CD4-positive, alpha-beta T cell treated with Interleukin-6 for 4 hours (primary cell): ENCODE measurements at places on chromosomes 5 and 9.

GRCh38 chr9:3804103-3804502 lies 278.3 kb upstream of the RFX3 start:
- DNase-seq, result no peak

DNA sequence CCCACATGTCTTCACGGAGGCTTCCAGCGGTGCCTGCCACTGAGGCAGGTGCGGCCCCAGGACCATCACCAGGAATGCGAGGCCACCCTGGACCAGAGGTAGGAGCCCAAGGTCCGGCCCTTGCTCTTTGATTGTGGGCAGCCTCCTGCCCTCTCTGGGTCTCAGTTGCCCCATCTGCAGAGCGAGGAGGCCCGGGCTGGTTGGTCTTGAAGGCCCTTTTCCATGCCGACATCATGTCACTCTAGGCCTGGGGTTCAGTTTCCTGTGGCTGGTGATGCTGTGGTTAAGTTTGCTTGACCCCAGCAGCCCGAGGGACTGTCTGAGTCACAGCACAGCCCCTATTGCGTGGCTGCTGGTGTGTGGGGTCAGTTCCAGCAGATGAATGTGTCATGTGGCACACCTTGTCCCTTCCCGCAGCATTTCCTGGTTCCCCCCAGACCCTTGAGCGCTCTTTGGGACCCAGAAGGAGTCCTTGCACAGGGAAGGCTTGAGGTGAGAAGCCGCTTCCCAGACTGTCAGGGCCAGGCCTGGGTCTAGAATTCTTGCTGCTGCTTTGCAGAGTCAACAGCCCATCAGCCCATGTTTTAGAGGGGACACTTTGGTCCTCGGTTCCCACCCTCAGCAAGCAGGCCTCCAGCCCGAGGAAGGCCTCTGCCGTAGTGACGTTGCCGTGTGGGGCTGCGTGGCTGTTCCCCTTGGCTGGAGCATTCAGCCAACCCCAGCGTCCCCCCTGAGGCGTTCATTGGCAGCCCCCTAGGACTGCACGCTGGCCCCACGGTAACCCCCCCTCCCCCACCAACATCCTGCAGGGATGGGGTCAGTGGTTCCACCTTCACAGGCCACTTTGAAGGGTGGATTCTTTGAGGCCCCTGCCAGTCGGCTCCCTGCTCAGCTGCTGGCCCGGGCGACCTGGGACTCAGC lies 31.0 kb upstream of the HMCN2 start:
- DNase-seq, result no peak

DNA sequence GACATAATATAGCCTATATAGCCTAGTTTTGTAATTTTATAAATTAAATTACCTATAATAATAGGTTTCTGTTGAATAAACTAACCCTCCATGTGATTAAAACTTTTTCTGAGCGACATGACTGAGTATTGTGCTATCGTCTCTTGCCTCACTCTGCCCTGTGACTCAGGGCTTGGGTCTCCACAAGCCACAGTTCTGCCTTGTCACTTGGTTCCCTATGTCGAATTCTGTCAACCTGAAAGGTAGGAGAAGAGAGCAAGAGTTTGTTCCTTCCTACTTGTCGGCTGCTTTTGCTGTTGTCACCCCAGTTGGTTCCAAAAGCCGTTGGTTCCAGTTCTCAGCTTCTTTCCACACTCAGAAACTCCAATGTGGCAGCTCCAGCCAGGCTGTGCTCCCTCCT lies 285.9 kb downstream of the PSAT1 start:
- DNase-seq, result no peak

DNA sequence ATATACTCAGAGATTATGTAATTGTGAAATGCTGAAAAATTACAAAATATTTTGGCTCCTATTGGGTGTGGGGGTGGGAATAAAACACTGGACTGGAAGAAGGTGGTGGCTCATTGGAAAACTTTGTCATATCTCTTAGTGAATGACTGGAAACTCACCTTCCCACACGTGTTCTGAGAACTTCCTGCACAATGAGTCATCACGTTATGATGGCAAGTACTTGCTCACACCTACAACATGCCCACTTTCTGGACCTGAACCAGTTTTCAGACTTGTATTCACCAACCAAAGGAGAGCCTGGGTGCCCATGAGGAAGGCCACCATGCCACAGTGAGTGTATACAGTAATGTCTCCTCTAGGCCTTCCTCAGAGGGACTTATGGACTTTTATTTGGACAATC lies 294.8 kb downstream of the ASTN2 start:
- DNase-seq, result no peak

DNA sequence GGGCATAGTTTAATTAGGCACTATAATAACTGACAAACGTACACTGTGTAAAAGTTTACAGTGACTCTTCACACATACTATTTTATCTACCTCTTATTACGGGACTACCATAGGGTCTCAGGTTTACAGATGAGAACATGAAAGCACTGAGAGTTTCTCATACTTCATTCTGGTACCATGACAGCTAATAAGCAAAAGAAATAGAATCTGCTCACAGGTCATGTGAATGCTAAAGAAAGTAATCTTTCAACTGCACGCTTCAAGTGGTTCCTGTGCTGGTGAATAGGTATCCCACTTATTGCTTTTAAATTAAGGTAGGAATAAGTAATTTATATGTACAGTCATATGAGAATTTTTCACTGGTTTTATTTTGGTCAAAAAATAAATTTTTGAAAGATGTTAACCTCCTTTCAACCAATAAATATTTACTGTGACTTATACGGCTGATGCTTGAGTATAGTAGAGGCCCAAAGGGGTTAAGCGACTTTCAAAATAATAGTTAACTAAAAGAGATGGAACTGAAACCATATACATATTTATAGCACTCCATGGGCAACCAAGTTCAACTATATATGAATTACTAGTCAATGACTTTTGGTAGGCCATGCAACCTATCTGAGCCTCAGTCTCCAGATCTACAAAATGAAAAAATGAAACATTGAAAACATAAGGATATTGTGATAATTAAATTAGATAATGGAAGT lies 8.1 kb downstream of the CDKN2A start:
- no peak for DNase-seq

DNA sequence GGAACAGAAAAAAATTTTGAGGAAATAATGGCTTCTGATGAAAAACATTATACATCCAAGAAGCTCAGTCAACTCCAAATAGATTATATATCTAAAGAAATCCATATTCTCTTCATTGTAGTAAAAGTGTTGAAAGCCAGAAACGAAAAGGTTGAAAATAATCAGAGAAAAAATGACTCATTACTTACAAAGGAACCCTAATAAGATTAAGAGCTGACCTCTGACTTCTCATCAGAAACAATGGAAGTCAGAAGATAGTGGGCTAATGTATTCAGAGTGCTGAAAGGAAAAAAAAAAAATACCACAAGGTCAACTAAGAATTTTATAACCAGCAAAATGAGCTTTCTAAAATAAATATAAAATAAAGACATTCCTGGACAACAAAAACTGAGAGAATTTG lies 60.0 kb downstream of the HSD17B4 start:
- DNase-seq, result no peak

- DNase-seq, result no peak
Observed at GRCh38 chr9:130523921-130524320, 55.5 kb upstream of the FUBP3 start.

DNA sequence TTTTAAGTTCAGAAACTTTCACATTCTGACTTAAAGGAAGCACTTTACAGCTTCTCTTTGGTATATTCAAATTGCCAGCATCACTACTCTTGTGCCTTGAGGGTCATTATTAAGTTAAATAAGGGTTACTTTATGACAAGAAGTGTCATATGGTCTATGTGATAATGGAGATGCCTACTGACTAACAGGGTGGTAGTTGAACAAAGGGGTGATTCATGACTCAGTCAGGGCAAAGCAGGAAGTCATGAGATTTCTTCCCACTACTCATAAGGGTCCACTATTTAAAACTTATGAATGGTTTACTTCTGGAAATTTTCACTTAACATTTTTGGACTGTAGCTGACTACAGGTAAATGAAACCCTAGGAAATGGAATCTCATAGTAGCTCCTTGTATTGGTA lies 938.3 kb upstream of the PTPRD start:
- no peak for DNase-seq

GRCh38 chr5:79588696-79589095 lies 23.5 kb upstream of the TENT2 start:
- no peak for DNase-seq

DNA sequence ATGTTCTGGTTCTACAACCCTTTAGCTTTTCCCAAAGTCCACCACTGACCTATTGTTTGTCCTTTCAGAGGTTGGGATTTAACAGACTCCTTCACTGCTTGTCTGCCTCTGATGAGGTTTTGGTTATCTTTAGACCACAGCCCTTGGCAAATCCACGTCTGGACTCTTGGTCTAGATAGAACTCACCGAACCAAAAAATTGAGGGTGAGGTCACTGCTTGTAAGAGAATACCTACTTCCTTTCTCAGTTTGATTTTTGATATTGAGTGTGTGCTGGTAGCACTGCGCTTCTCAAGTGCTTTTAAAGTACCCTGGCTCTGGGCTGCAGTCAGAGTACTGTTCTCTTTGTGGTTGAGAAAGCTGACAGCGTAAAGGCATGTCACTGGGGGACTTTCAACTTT lies 61.7 kb downstream of the JMY start:
- no peak for DNase-seq

GRCh38 chr9:34782372-34782771 lies 72.4 kb upstream of the CCL21 start:
- DNase-seq, result no peak

DNA sequence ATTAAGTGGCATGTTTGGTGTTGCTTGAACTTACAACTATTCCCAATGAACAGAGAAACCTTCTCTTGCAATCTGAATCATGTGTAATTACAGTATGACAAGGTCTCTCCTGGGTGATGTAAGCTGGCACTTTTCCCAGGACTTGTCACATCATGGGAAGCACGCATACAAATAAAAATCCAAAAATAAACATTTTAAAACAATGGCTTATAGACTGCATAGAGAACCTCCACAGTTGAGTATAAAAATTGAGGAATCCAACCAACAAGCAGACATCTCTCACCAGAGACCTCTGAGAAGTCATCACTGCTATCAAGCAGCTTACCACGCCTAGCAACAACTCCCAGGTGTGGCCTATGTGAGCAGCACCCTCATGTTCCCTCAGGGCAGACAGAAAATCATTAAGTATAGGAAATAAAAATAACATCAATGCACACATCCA lies 3.9 kb downstream of the MLLT3 start:
- peak; percentile 21 for DNase-seq

GRCh38 chr5:60835554-60835953 lies 8.5 kb downstream of the ELOVL7 start:
- no peak for DNase-seq

DNA sequence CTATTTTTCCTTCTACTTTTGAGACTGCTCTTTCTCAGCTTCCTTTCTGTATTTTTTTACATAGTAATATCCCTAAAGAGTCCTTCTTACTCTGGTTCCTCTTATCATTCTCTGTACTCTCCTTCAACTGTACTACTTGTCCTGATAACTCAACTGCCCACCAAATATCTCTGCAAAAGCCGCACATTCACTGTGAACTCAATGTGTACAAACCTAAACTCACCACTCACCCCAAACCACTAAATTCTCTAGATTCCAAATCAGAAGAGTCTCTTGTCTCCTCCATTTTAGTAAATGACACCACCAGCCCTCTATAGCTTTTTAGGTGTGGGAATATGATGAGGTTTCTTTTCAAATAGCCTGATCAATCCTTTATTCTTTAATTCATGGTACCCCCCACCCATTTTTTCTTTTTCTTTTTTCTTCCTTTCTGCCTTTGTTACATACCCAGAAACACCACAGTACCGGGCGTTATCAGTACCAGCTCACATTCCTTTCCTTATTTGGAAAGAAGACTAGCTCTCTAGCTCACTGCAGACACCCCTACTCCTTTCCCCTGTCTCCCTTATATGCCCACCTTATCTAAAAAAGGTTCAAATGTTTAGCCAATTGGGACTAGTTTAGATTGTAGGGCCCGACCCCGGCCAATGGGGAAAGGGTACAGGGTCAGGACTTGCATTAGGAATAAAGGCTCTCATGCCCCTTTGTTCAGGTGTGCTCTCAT lies 63.1 kb upstream of the RANBP6 start:
- no peak for DNase-seq

- peak; percentile 69 for DNase-seq
Observed at GRCh38 chr5:1255081-1255561, 29.9 kb downstream of the SLC6A18 start.

DNA sequence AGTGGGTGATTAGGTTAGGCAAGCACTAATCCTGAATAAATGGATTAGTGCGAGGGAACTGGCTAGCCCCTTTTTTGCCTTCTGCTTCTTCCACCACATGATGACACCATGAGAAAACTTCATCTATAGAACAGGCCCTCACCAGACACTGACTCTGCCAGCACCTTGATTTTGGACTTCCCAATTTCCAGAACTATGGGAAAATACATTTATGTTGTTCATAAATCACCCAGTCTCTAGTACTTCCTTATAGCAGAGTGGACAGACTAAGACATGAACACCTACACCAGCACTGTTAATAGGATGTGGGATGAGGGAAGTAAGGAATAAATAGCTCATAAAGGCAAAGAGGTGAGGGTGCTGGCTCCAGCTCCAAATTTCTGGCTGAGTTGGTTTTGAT lies 1.4 kb downstream of the ZNF622 start:
- DNase-seq, result no peak

DNA sequence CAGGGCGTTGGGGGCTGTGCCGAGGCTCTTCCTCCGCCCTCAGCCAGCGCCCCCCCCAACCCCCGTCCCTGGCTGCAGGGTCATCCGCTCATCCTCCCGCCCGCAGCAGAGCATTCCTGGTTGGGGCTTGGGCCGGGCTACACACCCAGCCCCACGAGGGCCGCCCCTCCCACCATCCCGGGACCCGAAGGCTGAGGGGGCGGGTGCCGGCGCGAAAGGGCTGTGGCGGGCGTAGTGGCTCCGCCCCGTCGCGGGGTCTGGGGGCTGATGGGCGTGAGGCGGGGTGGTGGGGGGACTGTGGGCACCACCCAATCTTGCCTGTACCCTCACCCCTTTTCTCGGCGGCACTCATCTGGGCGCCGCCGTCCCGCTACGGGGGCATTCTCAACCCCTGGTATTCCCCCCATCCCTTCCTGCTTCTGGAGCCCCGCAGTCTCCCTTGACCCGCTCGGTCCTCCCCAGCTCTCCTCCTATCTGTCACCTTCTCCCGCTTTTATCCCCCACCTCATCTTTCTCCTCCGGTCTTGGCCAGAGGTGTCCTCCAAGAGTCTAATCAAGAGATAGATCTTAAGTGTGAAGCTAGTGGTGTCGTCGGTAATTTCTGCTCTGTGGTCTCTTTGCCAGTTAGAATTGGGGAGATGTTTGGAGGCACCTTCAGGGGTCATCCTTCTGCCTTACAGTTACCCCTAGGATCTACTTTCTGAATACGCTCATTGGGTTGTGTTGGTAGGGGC lies 1.6 kb downstream of the FER start:
- no peak for DNase-seq

- DNase-seq, result no peak
Observed at GRCh38 chr5:58439094-58439644, 20.7 kb downstream of the PLK2 start.

DNA sequence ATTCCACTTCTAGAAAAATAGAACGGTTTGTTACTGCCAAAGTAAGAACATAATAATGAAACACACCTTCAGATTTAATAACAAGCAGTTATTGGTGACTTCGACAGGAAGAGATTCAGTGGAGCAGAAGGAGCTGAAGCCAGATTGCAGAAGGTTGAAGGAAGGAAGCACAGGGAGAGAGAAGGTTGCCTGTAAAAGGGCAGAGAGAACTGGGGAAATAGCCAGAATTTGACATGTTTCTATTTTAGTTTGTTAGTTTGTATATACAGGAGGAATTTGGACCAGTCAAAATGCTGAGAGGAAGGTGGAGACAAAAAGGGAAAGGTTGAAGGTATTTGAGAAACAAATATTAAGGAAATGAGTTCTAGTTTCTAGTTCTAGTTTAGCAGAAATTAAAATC lies 269.2 kb upstream of the ELAVL2 start:
- no peak for DNase-seq
